Progenitor cell of endocrine pancreas (in vitro differentiated cells): ENCODE measurements at places on chromosomes 2 and 18. TPM values are rescaled to one million over a fixed set of nuclear protein-coding genes. Genes with fewer than 3 reads are reported as not detected.

The PPP1R1C gene
- 5.6 and 6.4 TPM in 2 replicates for total RNA-seq

The AQP12A gene
- not detected in 2 replicates for total RNA-seq

The PAX3 gene
- 0.16 TPM in 1 of 2 replicates, not detected in the other for total RNA-seq

The MERTK gene
- total RNA-seq: 20.1 and 20.7 TPM in 2 replicates

DNA sequence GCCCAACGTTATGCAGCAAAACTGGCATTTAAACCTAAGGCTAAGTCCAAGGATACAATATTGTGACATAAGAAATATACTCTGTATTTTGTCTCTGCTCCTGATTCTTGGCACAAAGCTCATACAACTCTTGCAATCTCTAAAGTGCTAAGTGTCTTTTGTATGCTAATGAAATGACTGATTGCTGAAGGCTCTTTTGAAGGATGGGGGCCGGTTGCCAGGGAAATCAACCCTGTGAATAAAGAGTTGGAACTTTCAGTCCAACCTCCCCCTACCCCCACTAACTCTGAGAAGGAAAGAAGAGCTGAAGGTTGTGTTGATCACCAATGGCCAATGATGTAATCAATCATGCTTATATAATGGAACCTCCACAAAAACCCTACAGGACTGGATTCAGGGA, 40.3 kb downstream of the SESTD1 start:
- no peak for DNase-seq
- H3K36me3 ChIP-seq: peaks cover 2% of the 10 kb centered on the region
- H3K27me3 ChIP-seq: no peaks in the 10 kb centered on the region
- no peak overlapping the region for H3K27ac ChIP-seq
- no peak overlapping the region for H3K4me3 ChIP-seq

- H3K36me3 ChIP-seq: peaks cover 19% of the 10 kb centered on the region
- H3K27ac ChIP-seq: no peak overlapping the region
- DNase-seq: no peak
- H3K4me1 ChIP-seq: peaks cover 4% of the 10 kb centered on the region
These were observed 64.7 kb downstream of the PTPN2 start for GRCh38 chr18:12819322-12819721.

DNA sequence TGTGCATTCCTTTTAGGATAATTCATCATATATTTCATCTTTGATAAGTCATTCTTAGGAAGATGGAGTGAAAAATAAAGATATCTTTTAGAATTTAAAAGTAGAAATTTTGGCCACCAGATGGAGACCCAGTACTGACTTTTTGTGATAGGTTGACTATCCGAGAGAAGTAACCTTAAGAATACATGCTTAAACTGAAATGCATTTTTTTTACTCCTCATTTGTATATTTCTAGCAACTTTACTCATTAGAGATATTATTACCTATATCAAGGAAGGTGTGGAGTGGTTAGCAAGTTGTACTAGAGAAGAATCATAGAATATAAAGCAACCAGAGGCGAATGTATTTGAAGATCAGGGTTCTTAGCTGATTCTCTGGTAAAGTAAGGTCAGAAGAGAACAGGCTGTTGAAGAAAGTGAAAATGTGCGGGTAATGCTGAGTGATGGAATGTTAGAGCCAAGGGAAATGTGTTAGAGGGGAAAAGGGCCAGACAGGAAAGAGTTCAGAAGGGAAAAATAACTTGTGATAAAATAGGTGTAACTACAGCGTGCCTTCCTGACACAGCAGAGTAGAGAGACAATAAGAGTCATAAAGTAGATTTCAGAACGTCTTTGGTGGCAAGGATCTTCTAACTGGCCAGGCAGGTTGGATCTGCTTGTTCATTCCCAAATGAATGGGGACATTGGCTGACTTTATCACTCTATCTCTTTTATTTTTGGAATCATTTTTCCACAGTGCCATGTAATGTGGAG, 52.3 kb downstream of the TDRD15 start:
- H3K27me3 ChIP-seq: no peaks in the 10 kb centered on the region
- DNase-seq: no peak
- H3K36me3 ChIP-seq: no peaks in the 10 kb centered on the region
- no peak overlapping the region for H3K27ac ChIP-seq
- peaks cover 11% of the 10 kb centered on the region for H3K4me1 ChIP-seq

GRCh38 chr2:206979922-206980321, 40.6 kb downstream of the CPO start:
- no peaks in the 10 kb centered on the region for H3K4me1 ChIP-seq
- no peaks in the 10 kb centered on the region for H3K36me3 ChIP-seq

GRCh38 chr2:220871909-220872308, 700.2 kb downstream of the EPHA4 start:
- no peaks in the 10 kb centered on the region for H3K36me3 ChIP-seq
- H3K4me1 ChIP-seq: peaks cover 7% of the 10 kb centered on the region
- H3K27me3 ChIP-seq: peaks cover 4% of the 10 kb centered on the region
- H3K27ac ChIP-seq: no peak overlapping the region
- DNase-seq: no peak

DNA sequence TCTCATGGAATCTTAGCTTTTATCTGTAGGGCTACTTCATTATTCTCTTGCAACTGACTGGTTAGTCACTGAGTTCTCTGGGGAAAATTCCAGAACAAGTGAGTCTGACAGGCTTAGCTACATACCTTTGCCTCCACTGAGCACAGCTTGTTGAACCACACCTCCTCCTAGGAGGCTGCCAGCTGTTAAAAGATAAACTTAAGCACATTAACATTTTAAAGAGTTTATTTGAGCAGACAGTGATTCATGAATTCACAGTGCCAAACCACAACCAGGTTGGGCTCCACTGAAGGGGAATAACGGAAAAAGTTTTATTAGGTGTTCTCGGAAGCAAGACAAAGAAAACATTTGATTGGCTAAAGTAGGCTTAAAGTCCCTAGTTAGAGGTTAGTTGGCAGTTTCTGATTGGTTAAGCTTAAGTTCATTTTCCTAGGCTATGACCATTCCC, 12.5 kb upstream of the SLC38A11 start:
- no peaks in the 10 kb centered on the region for H3K4me1 ChIP-seq
- peaks cover 3% of the 10 kb centered on the region for H3K36me3 ChIP-seq
- no peaks in the 10 kb centered on the region for H3K27me3 ChIP-seq
- DNase-seq: no peak
- H3K4me3 ChIP-seq: no peak overlapping the region
- H3K27ac ChIP-seq: no peak overlapping the region

GRCh38 chr2:98560256-98560771, 48.0 kb downstream of the COA5 start:
- DNase-seq: no peak
- H3K36me3 ChIP-seq: peaks cover 3% of the 10 kb centered on the region
- H3K27ac ChIP-seq: no peak overlapping the region
